ENCODE measurements at places on chromosomes 13 and 19. TPM values are rescaled to one million over a fixed set of nuclear protein-coding genes. Genes with fewer than 3 reads are reported as not detected.

The DLL3 gene
- 0.26 TPM for total RNA-seq

The SIGLEC5 gene
- total RNA-seq = not detected

The NXNL1 gene
- not detected for total RNA-seq

The ATCAY gene
- not detected for total RNA-seq

The ZNF729 gene
- total RNA-seq = not detected

The SMIM7 gene
- total RNA-seq = 60.0 TPM

The ZNF14 gene
- 5.6 TPM for total RNA-seq

The ZSCAN5A gene
- 5.9 TPM for total RNA-seq

The NFKBIB gene
- 44.7 TPM for total RNA-seq

The SIGLEC12 gene
- total RNA-seq = 0.98 TPM

The FUT2 gene
- not detected for total RNA-seq

The TUBA3C gene
- total RNA-seq = not detected

The SOHLH2 gene
- not detected for total RNA-seq

The LRRC25 gene
- total RNA-seq = not detected

The CEACAM21 gene
- total RNA-seq = 54.6 TPM

The CEBPG gene
- 27.1 TPM for total RNA-seq

The GIPR gene
- total RNA-seq = 14.7 TPM

The OR7C1 gene
- not detected for total RNA-seq

The KCNN4 gene
- total RNA-seq = 53.0 TPM

All from activated CD8-positive, alpha-beta memory T cell treated with anti-CD3 and anti-CD28 coated beads, Interleukin-2, amount 10 ng/mL, durations not matched to agents 7 days and 5 days (primary cell).